Suppressor macrophage treated with lipopolysaccharide for 1 hour (primary cell): ENCODE measurements at places on chromosomes 1 and 21.

DNA sequence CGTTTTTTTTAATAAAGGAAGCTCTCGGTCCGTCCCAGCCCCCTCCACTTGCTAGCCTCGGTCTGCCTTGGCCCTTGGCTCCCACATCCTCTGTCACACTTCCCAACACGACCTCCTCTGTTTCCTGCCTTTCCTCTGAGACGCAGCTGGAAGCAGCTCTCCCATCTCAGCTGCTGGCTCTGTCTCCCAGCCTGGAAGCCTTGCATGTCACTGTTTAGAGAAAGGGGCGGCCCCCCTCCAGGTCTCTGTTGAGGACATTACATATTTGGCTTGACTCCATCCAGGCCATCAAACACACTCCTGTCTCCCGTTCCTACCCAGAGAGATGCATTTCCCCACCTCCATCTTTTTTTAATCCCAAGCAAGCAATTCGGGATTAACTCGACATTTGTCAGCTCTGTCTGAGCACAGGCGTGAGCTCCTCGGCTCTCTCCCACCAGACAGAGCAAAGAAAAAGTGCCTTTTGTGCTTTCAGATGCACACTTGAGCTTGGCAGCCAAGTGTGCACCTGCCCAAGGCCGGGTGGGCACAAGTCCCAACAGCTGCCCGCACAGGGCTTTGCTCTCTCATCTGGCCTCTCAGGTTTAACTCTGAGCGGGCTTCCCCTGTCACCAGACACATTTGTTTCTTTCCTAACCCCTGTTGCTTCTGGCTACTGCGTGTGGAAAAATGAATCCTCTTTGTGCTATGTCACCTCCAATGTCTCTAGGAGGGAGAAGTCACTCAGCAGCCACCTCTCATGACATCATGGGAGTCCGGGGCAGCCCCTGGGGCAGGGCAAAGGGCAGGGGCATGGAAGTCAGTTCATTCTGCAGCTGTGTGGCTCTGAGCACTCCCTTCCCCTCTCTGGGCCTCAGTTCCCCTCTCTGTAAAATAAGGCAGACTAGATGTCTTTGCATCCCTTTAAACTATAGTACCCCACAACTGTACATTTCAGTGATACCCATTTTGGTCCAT is 108.3 kb downstream of the KCND3 start:
- DNase-seq: no peak

DNA sequence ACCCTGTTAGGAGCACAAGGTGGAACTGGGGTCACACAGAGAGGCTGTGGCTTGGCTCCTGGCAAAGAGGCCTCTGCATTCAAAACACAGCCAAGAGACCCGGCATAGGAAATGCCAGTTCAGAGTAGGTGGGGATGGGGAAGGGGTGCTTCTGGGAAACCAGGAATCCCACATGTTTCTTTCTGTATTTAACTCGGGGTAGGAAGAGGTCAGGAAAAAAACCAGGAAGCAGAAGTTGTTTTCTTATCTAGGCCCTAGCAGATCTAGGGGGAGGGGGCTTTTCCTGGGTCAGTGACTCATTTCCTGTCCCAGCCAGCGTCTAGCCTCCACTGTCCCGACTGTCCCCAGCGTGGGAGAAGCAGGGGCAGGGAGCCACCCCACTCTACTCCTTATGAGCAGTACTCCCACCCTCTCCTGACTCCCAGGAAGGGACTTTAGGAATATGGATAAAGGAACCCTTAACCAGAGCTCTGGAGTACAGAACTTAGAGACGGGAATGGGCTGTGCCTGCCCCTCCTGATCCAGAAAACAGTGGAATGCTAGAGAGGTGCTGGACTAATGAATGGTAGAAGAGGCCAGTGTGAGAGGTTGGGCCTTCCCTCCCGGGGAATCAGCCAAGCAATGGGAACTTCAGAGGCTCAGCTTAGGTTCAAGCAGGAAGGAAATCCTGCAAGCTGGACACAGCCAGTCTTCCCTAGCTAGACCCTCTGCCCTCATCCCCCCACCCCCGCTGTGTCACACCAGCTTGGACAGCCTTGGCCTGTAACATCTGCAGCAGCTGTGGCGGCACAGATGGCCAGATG is 5.7 kb downstream of the FHL3 start:
- peak; percentile 83 for DNase-seq

DNA sequence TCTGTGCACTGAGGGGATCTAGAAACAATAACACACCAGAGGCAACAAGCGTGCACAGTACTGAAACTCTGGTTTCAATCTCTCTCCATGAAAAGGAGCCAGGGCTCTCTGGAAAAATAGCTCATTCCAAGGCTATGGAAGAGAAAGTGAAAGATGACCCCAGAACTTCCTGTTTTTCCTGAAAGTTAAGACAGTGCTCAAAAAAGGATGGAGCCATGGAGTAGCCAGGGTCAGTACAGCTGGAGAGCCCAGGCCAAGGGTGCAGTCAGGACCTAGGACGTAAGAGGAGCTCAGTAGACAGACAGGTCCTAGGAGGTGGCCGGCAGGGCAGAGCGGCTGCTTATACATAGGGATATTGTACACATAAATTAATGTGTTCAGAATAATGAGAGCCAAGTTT is 19.1 kb downstream of the NOL9 start:
- peak; percentile 22 for DNase-seq

GRCh38 chr1:166189126-166189525 is 22.3 kb upstream of the FAM78B start:
- no peak for DNase-seq

GRCh38 chr1:112776688-112777087 is 61.6 kb upstream of the PPM1J start:
- no peak for DNase-seq

DNA sequence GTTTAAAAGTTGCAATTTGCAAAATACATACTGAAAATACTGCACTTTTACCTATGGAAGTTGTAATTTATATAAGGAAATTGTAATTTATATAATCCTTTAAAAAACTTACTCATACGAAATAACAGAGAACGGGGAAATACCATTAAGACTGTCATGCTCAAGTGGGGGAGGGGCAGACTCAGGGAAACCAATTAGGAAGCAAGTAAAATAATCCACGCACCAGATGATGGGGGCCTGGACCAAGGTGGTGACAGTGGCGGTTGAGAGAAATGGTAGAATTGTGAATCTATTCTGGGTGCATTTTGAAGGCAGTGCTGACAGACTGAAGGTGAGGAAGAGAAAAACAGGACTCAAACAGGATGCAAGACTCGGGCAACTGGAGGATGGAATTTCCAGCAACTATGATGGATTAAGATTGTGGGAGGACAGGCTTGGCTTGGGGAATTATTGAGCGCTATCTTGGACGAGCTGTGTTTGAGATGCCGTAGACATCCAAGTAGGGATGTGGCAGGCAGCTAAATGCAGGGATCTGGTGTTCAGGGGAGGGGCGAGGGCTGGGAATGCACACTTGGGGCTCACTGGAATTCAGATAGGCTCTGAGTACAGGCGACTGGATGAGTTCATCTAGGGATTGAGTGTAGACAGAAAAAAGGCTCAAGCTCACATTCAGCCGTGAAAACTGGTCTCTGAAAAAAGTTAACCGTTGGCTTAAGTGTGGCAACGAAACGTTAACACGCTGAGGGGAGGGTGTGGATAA is 977 bp downstream of the LCA5L start:
- DNase-seq: peak; percentile 45

DNA sequence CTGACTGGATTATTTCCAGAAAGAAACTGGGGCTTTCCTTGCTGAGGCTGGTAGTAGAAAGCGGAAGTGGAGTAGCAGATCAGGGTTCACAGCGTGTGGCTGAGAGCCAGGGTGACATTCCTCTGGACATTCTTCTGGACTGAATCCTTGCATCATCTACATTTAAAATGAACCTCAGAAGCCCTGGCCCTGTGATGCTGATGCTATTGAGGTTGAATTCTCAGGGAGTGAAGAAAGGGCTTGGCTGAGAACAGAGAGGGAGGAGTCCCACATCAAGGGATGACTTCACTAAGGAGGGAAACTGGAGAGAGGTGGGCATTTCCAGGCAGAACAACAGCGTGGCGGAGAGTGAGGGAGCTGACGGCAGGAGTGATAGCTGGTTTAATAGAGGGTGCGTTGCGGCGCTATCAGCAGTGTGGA is 102.3 kb upstream of the LMO4 start:
- peak; percentile 97 for DNase-seq

- DNase-seq: no peak
These were observed 33.7 kb upstream of the AK4 start for GRCh38 chr1:65114322-65114721.

DNA sequence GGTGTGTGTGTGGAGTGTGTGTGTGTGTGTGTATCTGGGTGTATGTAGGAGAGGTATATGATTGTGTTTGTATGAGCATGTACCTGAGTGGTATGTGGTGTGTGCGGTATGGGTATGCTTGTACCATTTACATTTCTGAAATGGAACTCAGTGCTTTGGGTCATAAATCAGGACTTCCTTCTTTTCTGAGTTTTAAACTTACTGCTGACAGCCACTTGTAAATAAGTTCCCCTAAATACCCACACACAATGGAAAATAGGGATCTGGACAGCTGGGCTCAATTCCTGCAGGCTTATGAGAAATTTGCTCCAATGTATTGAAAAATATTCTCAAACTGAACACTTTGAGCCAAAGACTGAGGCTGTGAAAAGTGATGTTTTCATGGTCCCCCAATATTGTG is 293.6 kb downstream of the HLX start:
- peak; percentile 62 for DNase-seq

GRCh38 chr1:30754684-30755171 is 2.8 kb downstream of the LAPTM5 start:
- peak; percentile 77 for DNase-seq

- no peak for DNase-seq
These were observed 82.0 kb upstream of the NFIA start for GRCh38 chr1:61000327-61000726.
